ENCODE measurements at places on chromosomes 11 and 22. TPM values are rescaled to one million over a fixed set of nuclear protein-coding genes. Genes with fewer than 3 reads are reported as not detected.

- H3K36me3 ChIP-seq: no peaks in the 10 kb centered on the region
- H3K27me3 ChIP-seq: no peaks in the 10 kb centered on the region
Measured at GRCh38 chr11:2912498-2912897, 16.7 kb downstream of the PHLDA2 start.

DNA sequence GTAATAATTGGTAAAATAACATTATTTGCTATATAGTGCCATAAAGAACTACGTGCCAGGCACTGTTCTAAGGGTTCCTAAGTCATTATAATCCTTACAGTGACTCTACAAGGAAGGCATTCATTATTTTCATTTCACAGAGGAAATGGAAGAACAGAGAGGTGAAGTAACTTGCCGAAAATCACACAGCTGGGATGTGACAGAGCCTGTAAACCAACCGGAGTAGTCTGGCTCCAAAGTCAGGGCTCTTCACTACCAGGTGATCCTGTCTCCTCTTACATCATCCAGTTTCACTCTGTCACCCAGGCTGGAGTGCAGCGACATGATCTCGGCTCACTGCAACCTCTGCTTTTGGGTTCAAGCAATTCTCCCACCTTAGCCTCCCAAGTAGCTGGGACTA, 59.2 kb upstream of the RBFOX2 start:
- H3K27me3 ChIP-seq: peaks cover 1% of the 10 kb centered on the region
- DNase-seq: no peak
- H3K4me1 ChIP-seq: no peaks in the 10 kb centered on the region
- H3K36me3 ChIP-seq: no peaks in the 10 kb centered on the region
- no peak overlapping the region for H3K27ac ChIP-seq

DNA sequence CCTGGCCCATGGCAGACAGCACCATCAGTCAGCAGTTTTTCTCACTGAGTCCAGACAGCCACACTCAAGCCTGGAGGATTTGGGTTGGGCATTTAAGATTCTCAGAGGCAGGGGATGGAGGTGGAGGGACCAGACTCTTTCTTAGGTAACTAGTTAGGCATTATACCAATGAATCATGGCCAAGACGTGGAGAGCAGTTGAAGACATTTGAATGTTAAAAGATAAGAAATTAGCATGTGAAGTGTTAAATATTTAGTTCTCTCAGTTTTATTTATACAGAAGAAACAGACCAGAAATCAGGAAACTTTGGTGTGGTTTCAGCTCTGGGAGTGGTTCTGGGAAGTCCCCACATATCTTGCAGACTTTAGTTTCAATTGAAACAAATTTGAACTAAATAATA, 9.9 kb downstream of the GTF2H1 start:
- H3K36me3 ChIP-seq: peaks cover 73% of the 10 kb centered on the region
- no peaks in the 10 kb centered on the region for H3K27me3 ChIP-seq
- peak overlapping the region; percentile 88 for H3K27ac ChIP-seq
- DNase-seq: no peak

GRCh38 chr11:831118-831864, 1.5 kb upstream of the CD151 start:
- DNase-seq: no peak
- no peak overlapping the region for H3K27ac ChIP-seq
- H3K36me3 ChIP-seq: no peaks in the 10 kb centered on the region
- peaks cover 51% of the 10 kb centered on the region for H3K4me1 ChIP-seq

- DNase-seq: no peak
- no peaks in the 10 kb centered on the region for H3K36me3 ChIP-seq
- no peak overlapping the region for H3K27ac ChIP-seq
- H3K4me1 ChIP-seq: peaks cover 5% of the 10 kb centered on the region
- peaks cover 42% of the 10 kb centered on the region for H3K27me3 ChIP-seq
Measured at GRCh38 chr11:76724171-76724768, 53.7 kb upstream of the LRRC32 start.

- H3K4me3 ChIP-seq: no peak overlapping the region
- no peaks in the 10 kb centered on the region for H3K27me3 ChIP-seq
- no peak for DNase-seq
- H3K4me1 ChIP-seq: no peaks in the 10 kb centered on the region
Measured at GRCh38 chr11:12761029-12761428, 86.8 kb downstream of the TEAD1 start.

DNA sequence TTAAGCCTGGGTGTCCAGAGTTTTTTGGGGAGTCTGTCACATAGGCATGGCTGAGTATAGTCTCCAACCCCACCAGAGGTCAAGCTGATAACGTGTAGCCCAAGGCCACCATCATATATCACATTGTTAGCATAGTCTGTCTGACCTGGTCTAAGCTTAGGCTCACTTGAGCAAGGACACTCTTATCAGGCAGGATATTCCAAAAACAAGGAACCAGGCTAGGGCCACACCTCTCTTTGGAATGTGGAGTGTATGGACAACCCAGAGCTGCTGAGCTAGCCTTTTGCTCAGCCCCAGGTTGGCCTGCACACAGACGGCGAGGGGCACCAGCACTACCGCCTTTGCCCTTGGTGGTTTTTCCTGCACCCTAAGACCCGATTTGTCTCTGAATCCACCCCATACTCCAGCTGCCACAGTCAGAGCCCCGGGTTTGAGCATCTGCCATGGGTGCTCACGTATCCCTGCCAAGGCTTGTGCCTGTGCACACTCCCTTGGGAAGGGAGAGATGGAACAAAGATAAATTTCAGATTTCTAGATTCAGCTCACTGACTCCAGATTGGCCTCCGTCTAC, 7.2 kb downstream of the SNAP29 start:
- H3K36me3 ChIP-seq: peaks cover 50% of the 10 kb centered on the region
- DNase-seq: no peak
- H3K4me1 ChIP-seq: peaks cover 6% of the 10 kb centered on the region
- H3K4me3 ChIP-seq: no peak overlapping the region

DNA sequence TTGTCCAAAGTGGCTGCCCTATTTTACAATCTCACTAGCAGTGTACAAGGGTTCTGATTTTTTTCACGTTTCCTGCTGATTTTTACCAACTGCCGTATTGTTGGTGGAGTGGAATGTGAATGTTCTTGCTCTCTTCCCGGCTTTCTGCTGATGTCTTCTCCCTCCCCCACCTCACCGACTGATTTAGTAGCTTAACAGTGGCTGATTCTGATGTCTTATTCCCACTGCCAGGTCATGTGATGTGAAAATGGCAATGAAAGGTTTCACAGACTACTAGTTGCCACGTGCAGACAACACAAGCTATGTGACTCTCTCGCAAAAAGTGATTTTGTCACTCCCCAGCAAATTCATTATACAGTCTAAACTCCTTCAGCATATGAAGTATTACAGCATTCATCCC, 17.3 kb upstream of the NEU3 start:
- H3K27ac ChIP-seq: no peak overlapping the region
- H3K27me3 ChIP-seq: no peaks in the 10 kb centered on the region
- H3K4me3 ChIP-seq: no peak overlapping the region
- no peak for DNase-seq
- H3K4me1 ChIP-seq: peaks cover 2% of the 10 kb centered on the region

DNA sequence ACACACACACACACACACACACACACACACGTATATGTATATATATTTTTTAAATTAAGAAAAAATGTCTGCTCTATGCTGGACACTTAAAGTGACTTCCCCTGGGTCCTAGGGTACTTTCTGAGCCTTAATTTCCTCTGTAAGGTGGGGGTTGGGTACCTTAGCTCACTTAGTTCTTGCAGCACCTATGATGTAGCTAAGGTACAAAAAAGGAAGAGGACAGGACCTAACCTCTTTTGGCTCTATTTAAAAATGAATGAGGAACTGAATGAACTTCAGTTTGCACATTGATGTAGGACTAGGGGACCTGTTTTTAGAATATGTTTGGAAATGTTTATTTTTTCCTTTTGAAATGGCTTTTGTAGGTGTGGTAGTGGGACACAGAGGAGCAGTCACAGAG, 11.1 kb downstream of the SREBF2 start:
- H3K36me3 ChIP-seq: peaks cover 58% of the 10 kb centered on the region
- no peak overlapping the region for H3K4me3 ChIP-seq
- peak overlapping the region; percentile 67 for H3K27ac ChIP-seq
- no peaks in the 10 kb centered on the region for H3K27me3 ChIP-seq

GRCh38 chr22:46833228-46833627, 70.8 kb downstream of the TBC1D22A start:
- no peak overlapping the region for H3K4me3 ChIP-seq
- no peak for DNase-seq

GRCh38 chr11:73249853-73250783, 22.0 kb upstream of the P2RY6 start:
- H3K4me1 ChIP-seq: peaks cover 2% of the 10 kb centered on the region
- no peaks in the 10 kb centered on the region for H3K27me3 ChIP-seq
- H3K4me3 ChIP-seq: no peak overlapping the region
- no peaks in the 10 kb centered on the region for H3K36me3 ChIP-seq
- H3K27ac ChIP-seq: peak overlapping the region; percentile 7

DNA sequence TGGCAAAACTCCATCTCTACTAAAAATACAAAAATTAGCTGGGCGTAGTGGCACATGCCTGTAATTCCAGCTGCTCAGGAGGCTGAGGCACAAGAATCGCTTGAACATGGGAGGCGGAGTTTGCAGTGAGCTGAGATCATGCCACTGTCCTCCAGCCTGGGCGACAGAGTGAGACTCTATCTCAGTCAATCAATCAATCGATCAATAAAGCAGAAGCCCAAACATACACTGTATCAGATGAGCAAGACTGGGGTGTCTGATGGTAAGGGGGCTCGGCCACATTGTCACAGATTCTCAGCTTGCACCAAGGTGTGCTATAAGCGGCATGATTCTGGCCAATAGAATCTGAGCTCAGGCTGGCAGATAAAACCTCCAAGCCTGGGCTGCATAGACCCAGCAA, 261.1 kb downstream of the BUD13 start:
- no peak for DNase-seq
- H3K36me3 ChIP-seq: no peaks in the 10 kb centered on the region
- H3K27me3 ChIP-seq: peaks cover 20% of the 10 kb centered on the region
- H3K4me1 ChIP-seq: no peaks in the 10 kb centered on the region
- no peak overlapping the region for H3K27ac ChIP-seq

DNA sequence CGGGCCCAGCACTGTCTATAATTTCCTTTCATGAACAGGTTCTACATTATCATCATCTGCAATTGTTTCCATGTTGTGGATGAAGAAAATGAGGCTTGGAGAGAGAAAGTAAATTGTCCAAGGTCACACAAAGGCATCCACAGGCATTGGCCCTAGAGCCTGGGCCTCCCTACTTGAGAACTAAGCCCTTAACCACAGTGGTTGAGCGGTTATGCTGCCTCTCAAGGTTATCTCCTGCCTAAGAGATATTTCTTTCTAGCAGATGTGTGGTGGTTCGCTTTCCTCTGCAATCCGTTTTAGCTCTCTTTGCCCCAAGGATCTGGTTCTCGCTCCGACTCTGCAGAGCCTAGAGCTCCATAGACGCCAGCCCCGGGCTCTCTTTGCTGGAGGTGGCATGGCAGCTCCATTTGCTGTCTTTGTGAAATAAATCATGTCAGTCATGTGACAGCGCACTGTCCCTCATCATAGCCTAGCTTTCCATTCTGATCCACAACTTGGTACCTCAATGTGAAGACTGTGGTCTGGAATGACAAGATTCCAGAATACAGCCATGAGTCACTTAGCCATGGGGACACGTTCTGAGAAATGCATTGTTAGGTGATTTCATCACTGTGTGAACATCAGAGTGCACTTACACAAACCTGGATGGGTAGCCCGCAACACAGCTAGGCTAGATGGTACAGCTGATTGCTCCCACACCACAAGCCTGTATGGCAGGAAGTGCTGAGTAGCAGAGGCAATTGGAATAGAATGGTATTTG, 27.2 kb downstream of the RPS6KA4 start:
- DNase-seq: no peak
- H3K27me3 ChIP-seq: peaks cover 9% of the 10 kb centered on the region
- H3K4me3 ChIP-seq: no peak overlapping the region
- no peak overlapping the region for H3K27ac ChIP-seq
- H3K36me3 ChIP-seq: no peaks in the 10 kb centered on the region

- no peak overlapping the region for H3K4me3 ChIP-seq
- peak; percentile 67 for DNase-seq
- H3K36me3 ChIP-seq: no peaks in the 10 kb centered on the region
- no peak overlapping the region for H3K27ac ChIP-seq
- H3K4me1 ChIP-seq: peaks cover 4% of the 10 kb centered on the region
Measured at GRCh38 chr22:50148991-50149721, 21.4 kb upstream of the PANX2 start.

GRCh38 chr11:75351791-75352587, 528 bp upstream of the ARRB1 start:
- peaks cover 14% of the 10 kb centered on the region for H3K27me3 ChIP-seq
- DNase-seq: peak; percentile 31
- no peaks in the 10 kb centered on the region for H3K36me3 ChIP-seq

GRCh38 chr11:3995949-3996554, 98.5 kb upstream of the RRM1 start:
- no peak overlapping the region for H3K4me3 ChIP-seq
- H3K27ac ChIP-seq: no peak overlapping the region
- H3K4me1 ChIP-seq: peaks cover 29% of the 10 kb centered on the region
- H3K27me3 ChIP-seq: no peaks in the 10 kb centered on the region

DNA sequence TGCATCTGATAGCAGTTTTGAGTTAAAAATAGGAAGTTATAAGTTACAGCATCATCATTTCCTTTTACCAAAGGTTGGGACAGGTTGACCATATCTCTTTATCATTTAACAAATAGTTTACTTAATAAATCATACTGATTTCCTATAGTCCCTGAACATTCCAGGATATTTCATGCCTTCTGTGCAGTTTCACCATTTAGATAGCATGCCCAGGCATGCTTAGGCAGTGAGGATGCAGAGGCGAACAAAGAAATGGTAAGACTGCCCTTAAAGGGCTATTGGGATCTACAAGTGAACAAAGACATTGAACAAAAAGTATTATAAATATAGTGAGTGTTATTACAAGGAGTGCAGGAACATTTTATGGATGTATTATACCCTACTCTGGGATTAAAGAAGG, 96.4 kb downstream of the PRMT3 start:
- peaks cover 50% of the 10 kb centered on the region for H3K36me3 ChIP-seq
- no peak overlapping the region for H3K4me3 ChIP-seq
- DNase-seq: no peak
- no peak overlapping the region for H3K27ac ChIP-seq
- no peaks in the 10 kb centered on the region for H3K27me3 ChIP-seq
- H3K4me1 ChIP-seq: no peaks in the 10 kb centered on the region

- H3K27me3 ChIP-seq: no peaks in the 10 kb centered on the region
- no peak overlapping the region for H3K27ac ChIP-seq
- no peaks in the 10 kb centered on the region for H3K4me1 ChIP-seq
- H3K4me3 ChIP-seq: no peak overlapping the region
Measured at GRCh38 chr11:13216019-13216710, 61.4 kb upstream of the BMAL1 start.

- no peak for DNase-seq
- no peak overlapping the region for H3K4me3 ChIP-seq
- no peaks in the 10 kb centered on the region for H3K4me1 ChIP-seq
- H3K27ac ChIP-seq: no peak overlapping the region
- H3K27me3 ChIP-seq: peaks cover 10% of the 10 kb centered on the region
Measured at GRCh38 chr11:32081129-32081641, 9.7 kb upstream of the RCN1 start.

- H3K4me3 ChIP-seq: peak overlapping the region; percentile 92
- H3K27ac ChIP-seq: peak overlapping the region; percentile 30
- peaks cover 56% of the 10 kb centered on the region for H3K36me3 ChIP-seq
- peaks cover 58% of the 10 kb centered on the region for H3K4me1 ChIP-seq
- DNase-seq: no peak
Measured at GRCh38 chr22:30354644-30355043, 2.0 kb downstream of the SF3A1 start.

GRCh38 chr11:66112601-66113499, 42.8 kb downstream of the PACS1 start:
- peak overlapping the region; percentile 83 for H3K27ac ChIP-seq
- no peaks in the 10 kb centered on the region for H3K27me3 ChIP-seq
- DNase-seq: no peak

FREY1 gene
- 4.6 TPM for total RNA-seq

MYO18B gene
- 0.12 TPM for total RNA-seq

KDM4D gene
- total RNA-seq: 0.93 TPM

SWAP70 gene
- total RNA-seq: 277 TPM

DEPDC7 gene
- total RNA-seq: 0.27 TPM

All from activated B cell treated with CpG ODN at 0.5 μM for 24 hours (primary cell).